ENCODE measurements at places on chromosomes 3 and 15.

- DNase-seq: peak; percentile 62
Measured at GRCh38 chr3:184145111-184145524, 10.0 kb downstream of the EIF2B5 start.

DNA sequence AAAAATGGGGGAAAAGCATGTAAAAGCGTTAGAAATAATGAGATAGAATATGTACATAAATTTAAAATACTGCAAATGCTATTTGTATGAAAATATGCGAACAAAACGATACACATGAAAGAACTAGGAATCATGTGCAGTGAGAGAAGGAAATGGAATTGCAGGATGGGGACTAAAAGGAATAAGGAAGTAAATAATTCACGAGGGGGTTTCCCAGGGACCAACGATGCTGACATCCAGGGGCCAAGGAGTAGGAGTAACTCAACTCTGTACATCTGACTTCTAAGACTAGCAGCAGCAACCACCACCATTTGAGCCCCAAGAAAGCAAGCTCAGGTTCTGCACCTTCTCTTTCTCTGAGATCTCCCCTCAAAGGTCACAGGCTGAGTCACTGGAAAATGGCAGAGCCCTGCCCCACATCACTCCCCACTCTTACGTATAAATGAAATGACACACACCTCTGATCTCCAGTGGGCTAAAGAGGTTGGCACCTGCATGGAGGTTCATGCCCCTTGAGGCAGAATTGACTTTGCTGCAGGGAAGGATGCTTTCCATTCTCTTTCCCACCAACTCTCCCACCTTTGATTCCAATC, 100.0 kb upstream of the DLG1 start:
- DNase-seq: no peak

GRCh38 chr3:54033761-54034160, 88.6 kb upstream of the CACNA2D3 start:
- no peak for DNase-seq

DNA sequence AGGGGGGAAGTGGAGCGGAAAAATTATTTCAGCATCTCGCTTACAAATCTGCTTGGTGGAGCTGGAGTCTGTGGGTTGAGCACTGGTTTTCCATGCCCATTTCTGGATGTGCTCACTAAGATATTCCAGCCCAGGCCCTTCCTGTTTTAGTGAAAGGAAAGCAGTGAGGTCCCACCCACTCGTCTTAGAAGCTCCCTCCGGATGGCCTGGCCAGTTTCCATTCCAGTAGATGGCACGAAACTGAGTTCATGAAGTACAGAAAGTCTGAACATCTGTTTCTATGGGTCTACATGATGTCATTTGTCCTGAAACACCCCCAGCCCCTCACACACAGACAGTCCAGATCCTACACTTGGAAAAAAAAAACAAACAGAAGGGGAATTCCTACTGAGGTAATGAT, 31.9 kb upstream of the THSD4 start:
- DNase-seq: no peak

DNA sequence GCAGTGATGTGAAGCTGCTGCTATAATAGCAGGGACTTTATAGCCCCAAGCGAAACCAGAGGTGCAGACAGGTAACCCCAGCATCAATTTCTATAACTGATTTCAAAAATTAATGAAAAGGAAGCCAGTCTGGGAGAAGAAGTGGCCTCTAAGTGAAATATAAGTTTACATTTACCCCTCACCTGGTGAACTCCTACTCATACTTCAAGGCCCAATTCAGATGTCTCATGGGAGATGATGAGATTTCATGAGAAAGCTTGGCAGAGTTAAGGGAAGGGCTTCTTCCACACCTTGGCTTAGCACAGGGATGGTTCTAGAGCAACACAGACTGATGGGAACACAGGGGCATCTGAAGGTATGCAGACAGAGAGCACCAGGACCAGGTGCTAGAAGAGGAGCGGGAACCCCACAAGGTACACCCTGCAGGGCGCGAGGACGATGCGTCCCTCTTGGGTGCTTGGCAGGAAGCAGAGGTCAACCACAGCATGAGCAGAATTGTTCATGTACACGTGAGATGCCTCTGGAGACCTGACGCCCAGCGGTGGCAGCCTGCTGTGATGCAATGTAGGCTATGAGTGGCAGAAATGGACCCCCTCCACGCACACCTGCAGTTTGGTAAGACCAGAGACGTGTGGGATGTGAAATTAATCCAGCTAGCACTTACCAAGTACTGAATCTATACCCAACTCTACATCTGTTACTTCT, 102.9 kb downstream of the SRGAP3 start:
- no peak for DNase-seq

- DNase-seq: no peak
Measured at GRCh38 chr3:38270606-38271005, 5.0 kb downstream of the SLC22A13 start.

- DNase-seq: no peak
Measured at GRCh38 chr15:34311563-34311962, 26.0 kb downstream of the SLC12A6 start.

GRCh38 chr15:78353093-78353492, 12.9 kb downstream of the CRABP1 start:
- DNase-seq: no peak

GRCh38 chr3:161035711-161036110, 69.4 kb downstream of the B3GALNT1 start:
- no peak for DNase-seq

- peak; percentile 66 for DNase-seq
Measured at GRCh38 chr3:194137506-194138474, 1.8 kb downstream of the HES1 start.

GRCh38 chr15:72770673-72771328, 12.8 kb downstream of the ADPGK start:
- no peak for DNase-seq

DNA sequence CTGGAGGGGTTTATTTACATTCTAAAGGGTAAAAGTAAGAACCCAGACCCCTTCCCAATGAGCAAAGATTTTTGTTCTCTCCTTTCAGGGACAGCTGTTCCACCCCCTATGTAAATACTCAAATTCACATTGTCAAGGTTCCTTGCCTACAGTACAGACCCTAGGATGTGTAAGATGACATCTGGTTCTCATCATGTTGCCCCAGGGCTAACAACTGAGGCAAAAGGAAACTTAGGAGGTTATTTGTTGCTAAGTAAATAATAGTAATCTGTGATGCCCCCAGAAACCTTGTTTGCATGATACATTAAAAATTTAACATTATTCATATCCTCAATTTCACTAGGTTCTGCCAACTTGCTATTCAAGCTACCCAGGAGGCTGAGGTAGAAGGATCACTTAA, 135.0 kb upstream of the CCNL1 start:
- no peak for DNase-seq

Measured in H9 (cell line).